Esophagus muscularis mucosa (tissue), 4 donors: ENCODE measurements at places on chromosomes 7 and 10.

DNA sequence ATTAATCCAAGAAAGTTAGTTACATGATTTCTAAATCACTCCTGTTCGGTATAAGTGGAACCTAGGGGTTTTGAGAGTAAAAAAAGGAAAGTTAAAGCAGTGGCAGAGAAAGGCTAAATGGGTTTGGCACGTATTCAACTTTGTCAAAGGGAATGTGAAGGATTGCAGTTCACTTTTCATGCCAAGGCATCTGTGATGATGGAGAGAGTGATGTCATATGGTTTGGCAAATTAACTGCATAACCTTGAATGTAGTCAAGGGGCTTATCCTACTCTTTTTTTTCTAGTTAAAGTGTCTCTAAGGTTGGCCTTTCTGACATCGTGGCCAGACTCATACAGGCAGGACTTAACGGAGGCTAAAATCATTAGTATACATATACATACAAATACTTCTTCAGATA, 277.8 kb downstream of the EXOC4 start:
- peaks cover 6% of the 10 kb centered on the region for H3K4me1 ChIP-seq
- no peak for DNase-seq
- H3K4me3 ChIP-seq, result no peak overlapping the region
- no peaks in the 10 kb centered on the region for H3K36me3 ChIP-seq
- no peak overlapping the region for H3K27ac ChIP-seq

DNA sequence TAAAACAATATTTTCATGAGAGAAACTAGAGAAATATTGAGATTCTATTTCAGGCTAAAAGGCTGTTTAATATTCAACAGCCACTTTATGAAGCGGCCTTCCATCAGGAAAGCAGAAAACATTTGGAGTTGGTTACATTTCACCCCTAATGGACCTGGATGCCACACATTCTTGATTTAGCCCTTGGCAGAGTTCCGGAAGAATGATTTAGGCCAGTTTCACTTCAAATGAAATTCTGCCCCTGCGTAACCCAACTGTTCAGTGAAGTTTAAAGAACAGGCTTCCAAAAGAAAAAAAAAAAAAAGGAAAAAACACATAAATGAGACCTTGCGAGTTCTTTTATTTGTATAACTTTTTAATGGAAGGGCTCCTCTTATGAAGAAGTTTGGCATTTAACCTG, 239.2 kb upstream of the AKR1E2 start:
- H3K36me3 ChIP-seq, result no peaks in the 10 kb centered on the region
- no peaks in the 10 kb centered on the region for H3K27me3 ChIP-seq
- peak overlapping the region; percentile 63 for H3K27ac ChIP-seq
- no peak for DNase-seq

DNA sequence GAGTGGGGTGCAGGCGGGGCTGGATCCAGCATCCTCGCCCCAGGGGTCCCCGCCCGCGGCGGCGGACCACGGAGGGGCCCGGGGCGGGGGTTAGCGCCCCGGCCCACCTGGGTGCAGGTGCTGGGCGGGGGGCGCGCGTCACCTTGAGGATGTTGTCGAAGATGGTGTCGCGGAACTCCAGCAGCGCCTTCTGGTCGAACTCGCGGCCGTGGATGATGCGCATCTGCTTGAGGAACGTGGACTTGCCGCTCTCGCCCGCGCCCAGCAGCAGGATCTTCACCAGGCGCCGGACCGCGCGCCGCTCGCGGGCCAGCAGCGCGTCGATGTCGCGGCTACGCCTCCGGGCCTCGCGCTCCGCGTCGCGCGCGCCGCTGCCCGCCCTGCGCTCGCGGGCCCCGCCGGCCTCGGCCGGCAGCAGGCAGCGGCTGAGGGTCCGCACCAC, 376 bp downstream of the GNA12 start:
- H3K4me3 ChIP-seq, result peak overlapping the region; percentile 84
- H3K4me1 ChIP-seq, result peaks cover 35% of the 10 kb centered on the region
- DNase-seq, result no peak
- H3K27me3 ChIP-seq, result no peaks in the 10 kb centered on the region

DNA sequence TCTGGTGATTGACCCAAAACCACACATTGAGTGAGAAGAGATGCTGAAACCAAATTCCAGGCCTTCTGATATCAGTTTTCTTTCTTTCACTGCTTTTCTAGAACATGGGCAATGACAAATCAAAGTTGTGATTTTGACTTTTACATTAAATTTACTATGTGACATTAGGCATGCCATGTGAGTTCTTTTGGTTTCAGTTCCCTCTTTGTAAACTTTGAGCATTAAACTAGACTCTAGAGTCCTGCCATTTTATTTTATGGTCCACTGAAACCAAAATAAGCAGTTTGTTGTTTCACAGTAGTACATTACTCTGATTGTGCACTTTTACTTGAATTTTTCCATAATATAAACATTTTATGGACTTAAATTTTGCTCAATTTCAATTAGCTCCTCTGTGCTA, 381.1 kb upstream of the SEMA3D start:
- no peaks in the 10 kb centered on the region for H3K4me1 ChIP-seq
- H3K36me3 ChIP-seq, result no peaks in the 10 kb centered on the region
- no peak overlapping the region for H3K4me3 ChIP-seq
- no peak for DNase-seq
- H3K27ac ChIP-seq, result no peak overlapping the region

GRCh38 chr7:91181949-91182348, 82.3 kb upstream of the FZD1 start:
- no peaks in the 10 kb centered on the region for H3K27me3 ChIP-seq
- no peak overlapping the region for H3K4me3 ChIP-seq
- H3K36me3 ChIP-seq, result no peaks in the 10 kb centered on the region
- no peaks in the 10 kb centered on the region for H3K4me1 ChIP-seq

DNA sequence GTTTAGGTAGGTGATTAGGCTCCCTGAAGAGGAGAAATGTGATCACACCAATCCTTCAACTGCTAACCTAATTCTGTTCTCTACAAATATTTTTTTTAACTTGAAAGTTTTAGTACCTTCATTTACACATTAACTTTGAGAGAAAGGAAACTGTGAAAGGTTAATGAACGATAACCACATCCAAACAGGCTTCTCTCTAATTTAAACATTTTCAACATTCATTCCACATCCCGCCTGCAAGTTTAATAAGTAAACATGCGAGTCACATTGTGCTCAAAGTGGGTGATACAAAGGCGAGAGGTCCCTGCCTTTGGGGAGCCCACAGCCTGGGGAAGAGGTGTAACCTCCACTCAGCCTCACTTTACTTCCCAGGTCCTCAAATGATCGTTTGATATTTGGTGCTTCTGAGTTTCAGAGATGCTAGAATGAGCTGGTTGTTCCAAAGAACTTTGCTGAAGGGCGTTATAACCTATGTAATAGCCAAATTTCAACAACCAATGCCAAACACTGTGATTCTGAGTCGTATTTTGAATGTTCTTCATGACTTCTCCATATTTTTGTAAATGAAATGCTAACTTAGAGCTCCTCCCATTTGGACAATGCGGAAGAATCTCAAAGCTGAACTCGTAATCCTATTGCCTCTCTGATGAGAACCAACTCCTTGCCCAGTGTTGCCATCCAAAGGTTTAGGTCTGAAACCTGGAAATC, 47.5 kb downstream of the DENND2A start:
- H3K27me3 ChIP-seq, result no peaks in the 10 kb centered on the region
- H3K36me3 ChIP-seq, result no peaks in the 10 kb centered on the region
- peaks cover 67% of the 10 kb centered on the region for H3K4me1 ChIP-seq
- DNase-seq, result no peak
- H3K27ac ChIP-seq, result peak overlapping the region; percentile 3

DNA sequence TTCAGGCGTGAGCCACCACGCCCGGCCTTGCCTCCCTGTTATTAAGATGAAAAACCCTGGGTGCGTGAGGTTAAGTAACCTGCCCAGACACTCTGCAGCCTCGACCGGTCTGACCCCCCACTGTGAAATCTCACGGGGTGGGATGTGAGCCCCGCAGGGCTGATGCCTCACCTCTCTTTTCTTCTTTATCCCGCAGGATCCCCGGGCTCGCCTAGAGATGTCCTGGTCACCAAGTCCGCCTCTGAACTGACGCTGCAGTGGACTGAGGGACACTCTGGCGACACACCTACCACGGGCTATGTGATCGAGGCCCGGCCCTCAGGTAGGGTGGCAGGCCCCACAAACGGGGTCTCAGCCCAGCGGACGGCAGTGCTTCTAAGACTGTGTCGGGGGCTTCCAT, 461.1 kb upstream of the FOXK1 start:
- H3K4me1 ChIP-seq, result no peaks in the 10 kb centered on the region
- H3K4me3 ChIP-seq, result no peak overlapping the region
- H3K27me3 ChIP-seq, result no peaks in the 10 kb centered on the region
